A549 treated with CpdA at 1 μM for 4 hours (cell line): ENCODE measurements at places on chromosomes 5 and 9. TPM values are rescaled to one million over a fixed set of nuclear protein-coding genes. Genes with fewer than 3 reads are reported as not detected.

The C9 gene
- 0.02 TPM in 1 of 5 replicates, not detected in the others for total RNA-seq

The SLC4A9 gene
- total RNA-seq: 0.01 TPM in 1 of 5 replicates, not detected in the others

The TMEM215 gene
- total RNA-seq: not detected in 5 replicates

The WDR55 gene
- total RNA-seq: 29.2 to 32.4 TPM (median 29.6 TPM) in 5 replicates

The CD72 gene
- total RNA-seq: 0.08 to 0.35 TPM (median 0.13 TPM) in 3 of 5 replicates, not detected in the others

The CYSRT1 gene
- 3.3 to 5.0 TPM (median 4.0 TPM) in 5 replicates for total RNA-seq

The SPINK6 gene
- 0.26 to 1.4 TPM (median 0.37 TPM) in 5 replicates for total RNA-seq

The TSSK1B gene
- total RNA-seq: not detected in 5 replicates

The GFI1B gene
- 0.07 TPM in 1 of 5 replicates, not detected in the others for total RNA-seq

The NR6A1 gene
- 1.0 to 2.2 TPM (median 1.7 TPM) in 5 replicates for total RNA-seq

The DOCK2 gene
- 2.1 to 4.2 TPM (median 2.8 TPM) in 5 replicates for total RNA-seq

The STK32A gene
- total RNA-seq: 0.09 to 0.30 TPM (median 0.29 TPM) in 5 replicates

The LHX3 gene
- total RNA-seq: 0.08 to 0.12 TPM (median 0.09 TPM) in 4 of 5 replicates, not detected in the other

The SCGB3A2 gene
- total RNA-seq: not detected in 5 replicates

The TRIM7 gene
- total RNA-seq: 27.2 to 44.1 TPM (median 42.4 TPM) in 5 replicates

The PLAC8L1 gene
- total RNA-seq: 0.27 to 0.41 TPM in 2 of 5 replicates, not detected in the others

The UBE2QL1 gene
- total RNA-seq: 0.11 to 0.16 TPM (median 0.13 TPM) in 5 replicates

The PCDHGA8 gene
- total RNA-seq: 0.02 TPM in 2 of 5 replicates, not detected in the others

The GABRA1 gene
- not detected in 5 replicates for total RNA-seq

The SPINK4 gene
- total RNA-seq: not detected in 5 replicates

The TCERG1 gene
- 46.0 to 62.8 TPM (median 49.7 TPM) in 5 replicates for total RNA-seq

The NLN gene
- total RNA-seq: 49.0 to 75.8 TPM (median 61.3 TPM) in 5 replicates

The ESM1 gene
- total RNA-seq: not detected in 5 replicates

The KIF3A gene
- total RNA-seq: 7.4 to 14.0 TPM (median 9.6 TPM) in 5 replicates

The KIF12 gene
- 2.0 to 3.0 TPM (median 2.5 TPM) in 5 replicates for total RNA-seq

The UGT3A1 gene
- total RNA-seq: not detected in 5 replicates
